ENCODE measurements at places on chromosomes 16 and 17.

DNA sequence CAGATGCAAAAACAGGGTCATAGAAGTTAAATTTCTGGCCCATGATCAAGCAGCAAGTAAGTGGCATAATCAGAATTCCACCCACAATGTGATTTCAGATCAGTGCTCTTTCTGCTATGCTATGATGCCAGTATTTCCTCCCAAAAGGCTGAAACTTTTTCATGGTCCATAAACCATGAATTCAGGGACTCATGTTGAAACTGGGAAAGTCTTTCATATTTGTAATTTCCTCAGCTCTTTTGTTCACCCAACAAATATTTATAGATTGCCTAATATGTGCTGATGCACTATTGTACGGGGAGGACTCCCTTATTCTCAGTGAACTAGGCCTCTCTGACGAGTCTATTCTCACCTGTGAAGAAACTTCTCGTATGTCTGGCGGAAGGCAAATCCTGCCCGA is 156.3 kb downstream of the MYO1D start:
- DNase-seq: no peak

DNA sequence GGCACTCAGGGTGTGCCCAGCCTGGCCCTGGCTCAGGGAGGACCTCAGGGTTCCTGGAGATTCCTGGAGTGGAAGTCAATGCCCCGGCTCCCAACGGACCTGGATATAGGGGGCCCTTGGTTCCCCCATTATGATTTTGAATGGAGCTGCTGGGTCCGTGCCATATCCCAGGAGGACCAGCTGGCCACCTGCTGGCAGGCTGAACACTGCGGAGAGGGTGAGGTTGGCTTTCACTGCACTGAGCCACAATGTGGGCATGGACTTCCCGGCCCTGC is 23.6 kb downstream of the USP6 start:
- no peak for DNase-seq

- no peak for DNase-seq
Measured at GRCh38 chr16:26649381-26650045, 417.2 kb upstream of the C16orf82 start.

DNA sequence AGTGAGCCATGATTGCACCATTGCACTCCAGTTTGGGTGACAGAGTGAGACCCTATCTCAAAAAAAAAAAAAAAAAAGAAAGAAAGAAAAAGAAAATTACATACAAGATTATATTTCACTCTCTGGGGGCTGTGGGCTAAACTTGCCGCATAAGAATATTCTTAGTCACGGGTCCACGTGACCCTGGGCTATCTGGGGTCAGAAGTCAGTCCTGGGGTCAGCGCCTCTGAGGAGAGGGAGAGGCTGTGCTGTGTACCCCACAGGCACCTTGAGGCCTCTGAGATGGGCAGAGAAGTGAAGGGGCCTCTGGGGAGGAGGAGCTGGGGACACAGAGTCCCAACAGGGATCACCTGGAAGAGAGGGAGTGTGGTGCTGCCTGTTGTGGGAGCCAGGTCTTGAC is 5.8 kb upstream of the CD79B start:
- DNase-seq: no peak
